ENCODE measurements at places on chromosomes 7 and 10.

- DNase-seq, result no peak
Observed at GRCh38 chr7:85564861-85565260, 378.0 kb upstream of the SEMA3D start.

DNA sequence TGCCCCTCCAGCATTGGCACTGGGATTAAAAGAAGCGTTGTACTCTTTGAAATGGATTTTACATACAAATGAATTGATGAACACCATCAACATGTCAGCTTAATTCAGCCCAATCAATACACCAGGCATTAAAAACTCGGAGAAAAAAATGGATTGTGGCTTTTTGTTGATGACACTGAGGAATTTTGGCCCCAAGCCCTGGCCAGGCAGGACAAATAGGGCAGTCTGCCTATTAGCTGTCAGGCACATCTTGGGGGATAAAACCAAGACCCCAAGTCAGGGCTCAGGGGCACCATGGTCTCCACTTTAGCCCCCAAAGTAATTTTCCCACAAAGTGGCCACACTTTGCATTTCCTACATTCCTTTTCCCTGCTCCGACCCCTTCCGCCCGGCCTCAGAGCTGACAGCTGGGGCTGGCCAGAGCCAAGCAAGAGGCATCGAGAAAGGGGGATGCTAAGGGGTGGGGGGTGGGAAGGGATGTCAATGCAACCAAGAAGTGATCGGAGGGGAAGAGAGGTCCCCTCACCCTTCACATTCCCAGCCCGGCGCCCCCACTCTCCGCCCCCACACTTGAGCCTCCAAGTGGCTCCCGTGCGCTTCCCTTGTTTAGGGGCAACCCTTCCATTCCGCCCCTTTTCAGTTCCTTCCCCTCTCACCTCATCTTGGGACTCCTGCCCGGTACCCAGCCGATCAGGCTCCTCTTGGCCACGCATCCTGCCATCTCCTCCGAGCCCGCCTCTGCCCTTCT is 711 bp downstream of the HIP1 start:
- no peak for DNase-seq

GRCh38 chr10:14450041-14450491 is 119.3 kb upstream of the FRMD4A start:
- DNase-seq, result no peak

GRCh38 chr7:45104844-45105587 is 6.5 kb downstream of the TBRG4 start:
- no peak for DNase-seq

GRCh38 chr7:39952374-39952773 is 2.3 kb downstream of the CDK13 start:
- DNase-seq, result no peak

- DNase-seq, result no peak
Observed at GRCh38 chr10:21314111-21314626, 211.3 kb downstream of the SKIDA1 start.

GRCh38 chr10:78749898-78750297 is 318.9 kb upstream of the ZMIZ1 start:
- no peak for DNase-seq

DNA sequence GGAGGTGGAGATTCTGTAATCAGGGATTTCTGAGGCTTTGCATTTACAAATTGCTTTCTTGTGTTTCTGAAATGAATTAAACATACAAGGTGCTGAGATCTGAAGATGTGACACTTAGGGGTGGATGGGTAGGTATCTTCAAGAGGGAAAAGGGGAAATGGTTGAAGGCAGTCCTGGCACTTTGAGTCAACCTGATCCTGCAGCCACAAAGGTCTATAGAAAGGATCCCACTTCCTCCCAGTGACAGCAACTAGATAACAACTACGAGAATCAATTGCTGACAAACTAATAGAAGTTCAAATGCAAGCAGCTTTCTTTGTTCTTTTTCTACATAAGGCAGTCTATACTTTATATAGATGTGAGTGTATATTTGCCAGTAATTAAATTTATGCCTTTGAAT is 553.3 kb downstream of the MDFIC start:
- no peak for DNase-seq

- no peak for DNase-seq
Observed at GRCh38 chr10:21689881-21690280, 155.8 kb downstream of the MLLT10 start.

Data from CMK (cell line).